ENCODE measurements at places on chromosomes 3 and 15.

- no peak for DNase-seq
Measured at GRCh38 chr15:64854526-64854925, 12.8 kb downstream of the PLEKHO2 start.

GRCh38 chr3:110886222-110886893, 185.3 kb upstream of the NECTIN3 start:
- no peak for DNase-seq

DNA sequence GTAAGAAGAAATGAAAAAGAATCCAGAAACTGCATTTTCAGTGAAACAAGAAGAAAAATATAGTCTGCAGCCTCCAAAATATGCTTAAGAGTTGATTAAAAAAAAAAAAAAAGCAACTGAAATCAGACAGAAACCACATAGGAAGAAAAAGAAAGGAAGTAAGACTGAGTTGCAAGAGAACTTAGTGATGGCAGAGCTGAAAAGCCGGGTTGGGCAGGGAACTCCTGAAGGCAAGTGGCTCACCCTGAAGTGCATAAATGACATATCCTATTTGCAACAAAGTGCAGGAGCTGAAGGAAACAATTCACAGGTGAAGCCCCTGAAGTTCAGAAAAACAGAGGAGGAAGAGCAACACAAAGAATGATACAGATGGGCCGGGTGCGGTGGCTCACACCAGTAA, 108.8 kb upstream of the SLC25A36 start:
- DNase-seq, result no peak

DNA sequence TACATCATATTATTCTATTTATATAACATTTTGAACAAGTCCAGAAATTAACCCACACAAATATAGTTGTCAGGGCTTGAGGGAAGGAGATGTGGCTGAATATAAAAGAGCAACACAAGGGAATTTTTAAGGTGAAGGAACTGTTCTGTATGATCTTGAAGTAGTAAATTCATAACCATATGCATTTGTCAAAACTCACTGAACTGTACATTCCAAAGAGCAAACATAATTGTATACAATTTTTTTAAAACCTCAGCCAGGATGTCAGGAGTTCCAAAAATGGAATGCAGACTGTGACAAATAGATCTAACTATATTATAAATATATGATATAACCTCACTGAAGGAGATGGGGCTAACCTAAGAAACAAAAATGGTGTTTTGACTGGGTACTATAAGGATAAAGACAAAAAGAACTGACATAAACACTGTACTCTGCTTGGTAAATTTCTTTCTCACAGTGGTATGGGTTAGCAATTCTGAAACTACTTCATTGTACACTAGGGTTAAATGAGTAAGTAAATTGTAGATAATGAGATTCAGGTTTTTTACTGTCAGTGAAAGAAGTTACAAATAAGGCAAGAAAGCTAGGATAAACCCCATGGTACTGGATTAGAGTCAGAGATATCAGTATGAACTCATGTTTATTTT, 14.4 kb downstream of the GOLGB1 start:
- peak; percentile 12 for DNase-seq

DNA sequence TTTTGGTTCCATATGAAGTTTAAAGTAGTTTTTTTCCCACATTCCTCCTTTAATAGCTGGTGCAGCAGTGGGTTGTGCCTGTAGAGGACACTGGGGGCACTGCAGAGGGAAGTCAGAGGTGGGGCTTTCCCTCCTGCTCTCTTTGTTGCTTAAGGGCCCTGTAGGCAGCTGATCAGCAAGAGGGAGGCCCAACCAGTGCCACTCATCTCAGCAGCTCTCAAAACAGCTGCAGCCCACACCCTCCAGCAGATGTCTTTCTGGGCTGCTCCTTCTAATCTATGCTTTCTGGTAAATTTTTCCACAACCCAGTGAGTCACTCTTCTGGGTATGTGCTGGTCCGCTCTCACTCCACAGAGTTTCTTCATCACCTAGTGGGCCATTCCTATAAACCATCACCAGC, 263.8 kb downstream of the FEZF2 start:
- DNase-seq, result peak; percentile 97

DNA sequence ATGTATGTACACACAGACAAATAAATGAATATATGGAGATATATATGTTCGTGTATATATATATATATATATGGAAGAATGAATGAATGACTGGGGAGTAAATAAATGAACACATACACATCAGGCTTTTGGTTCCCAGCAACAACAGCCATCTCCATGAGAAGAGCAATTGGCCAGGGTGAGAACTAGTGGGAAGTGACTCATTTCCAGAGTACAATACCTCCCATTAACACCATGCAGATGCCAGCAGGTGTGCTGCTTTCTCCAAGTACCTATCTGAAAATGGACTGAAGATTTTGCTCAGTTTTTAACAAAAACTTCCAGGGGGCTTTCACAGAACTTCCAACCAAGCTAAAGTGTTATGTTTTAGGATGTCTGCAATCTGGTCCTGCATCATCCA, 179.8 kb upstream of the SLC2A2 start:
- DNase-seq, result no peak

DNA sequence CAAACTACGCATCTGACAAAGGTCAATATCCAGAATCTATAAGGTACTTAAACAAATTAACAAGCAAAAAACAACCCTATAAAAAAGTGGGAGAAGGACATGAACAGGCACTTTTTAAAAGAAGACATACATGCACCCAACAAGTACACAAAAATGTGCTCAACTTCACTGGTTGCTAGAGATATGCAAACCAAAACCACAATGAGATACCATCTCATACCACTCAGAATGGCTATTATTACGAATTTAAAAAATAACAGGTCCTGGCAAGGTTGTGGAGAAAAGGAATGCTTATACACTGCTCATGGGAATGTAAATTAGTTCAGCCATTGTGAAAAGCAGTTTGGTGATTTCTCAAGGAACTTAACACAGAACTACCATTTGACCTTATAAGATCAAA, 175.6 kb upstream of the MLF1 start:
- peak; percentile 8 for DNase-seq

DNA sequence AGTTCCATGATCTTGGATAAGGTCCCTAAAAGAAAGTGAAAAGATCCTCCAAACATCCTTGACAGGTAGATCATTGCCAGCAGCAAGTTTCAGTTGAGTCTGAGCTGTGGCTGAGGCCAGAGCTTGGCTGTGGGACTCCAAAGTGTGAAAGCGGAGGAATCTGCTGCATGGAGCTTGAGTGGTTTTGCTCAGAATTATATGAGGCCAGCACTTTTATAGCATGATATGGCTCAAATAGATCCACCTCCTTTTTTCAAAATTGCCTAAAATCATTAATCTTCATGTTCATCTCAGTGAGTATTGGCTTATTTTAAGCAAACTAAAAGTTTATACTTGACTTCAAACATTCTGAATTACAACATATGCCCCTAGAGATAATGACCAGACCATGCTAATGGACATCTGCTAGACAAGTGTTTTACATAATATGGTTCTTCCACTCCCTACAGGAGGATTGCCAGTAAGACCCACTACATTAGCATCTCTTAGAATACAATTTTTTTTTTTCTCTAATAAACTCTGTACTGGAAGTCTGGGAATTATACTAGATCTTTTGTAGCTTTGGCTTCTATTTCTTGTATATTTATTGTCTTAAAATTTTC, 368.1 kb downstream of the ZPLD1 start:
- DNase-seq, result no peak

GRCh38 chr3:128768471-128768870, 42.5 kb downstream of the RAB7A start:
- no peak for DNase-seq

- DNase-seq, result no peak
Measured at GRCh38 chr3:172283841-172284357, 164.4 kb downstream of the GHSR start.

GRCh38 chr3:176650478-176650877, 546.8 kb downstream of the TBL1XR1 start:
- peak; percentile 30 for DNase-seq

DNA sequence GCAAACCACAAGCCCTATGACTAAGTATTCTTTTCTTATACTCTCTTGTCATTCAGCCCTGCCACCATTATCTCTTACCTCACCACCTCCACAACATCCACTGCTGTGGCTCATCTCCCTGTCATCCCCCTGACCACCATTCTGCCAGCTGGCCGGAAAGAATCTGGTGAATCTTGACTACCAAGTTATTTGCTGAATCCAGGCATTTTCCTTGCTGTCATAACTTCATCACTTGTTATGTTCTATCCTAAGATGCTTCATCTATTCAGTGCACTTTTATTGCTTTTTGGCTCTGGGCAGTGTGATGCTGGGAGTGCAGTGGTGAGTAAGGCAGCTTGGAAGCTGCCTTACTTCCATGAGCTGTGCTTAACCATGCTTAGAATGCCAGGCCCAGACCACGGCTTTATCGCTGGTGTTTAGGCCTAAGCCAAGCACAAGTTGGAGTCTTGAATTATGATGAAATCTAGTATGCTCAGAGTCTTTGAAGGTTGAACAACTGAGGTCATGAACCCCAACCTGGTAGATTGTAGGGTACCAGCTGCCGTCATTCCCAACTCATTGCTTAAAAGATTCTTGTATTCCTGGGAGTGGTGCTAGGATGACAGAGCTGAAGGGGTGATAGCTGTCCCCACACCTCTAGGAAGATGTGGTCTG, 27.0 kb upstream of the APH1B start:
- DNase-seq, result peak; percentile 83

- no peak for DNase-seq
Measured at GRCh38 chr15:85141726-85142125, 160.1 kb downstream of the PDE8A start.

DNA sequence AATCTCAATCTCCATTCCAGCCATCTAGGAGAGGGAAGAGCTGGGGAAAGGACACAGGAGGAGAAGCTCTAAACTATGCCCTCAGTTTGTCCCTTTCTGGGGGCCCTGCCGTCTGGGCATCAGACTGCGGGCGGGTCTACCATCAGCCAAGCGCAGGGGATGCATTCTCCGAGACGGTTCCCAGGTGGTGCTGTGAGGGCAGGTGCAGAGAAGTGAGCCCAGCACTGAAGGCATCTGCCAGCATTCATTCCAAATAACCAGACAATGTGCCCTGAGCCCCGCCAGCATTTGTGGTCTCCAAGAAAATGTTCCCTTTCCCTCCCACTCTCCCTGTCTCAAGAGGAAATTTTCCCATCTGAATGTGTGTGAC, 265.7 kb downstream of the XXYLT1 start:
- DNase-seq, result no peak

- DNase-seq, result no peak
Measured at GRCh38 chr15:74724570-74725224, 631 bp downstream of the CYP1A1 start.
